NCI-H1930 (cell line): ENCODE measurements at places on chromosomes 3 and 15.

GRCh38 chr3:38005076-38006020 is 14.8 kb downstream of the VILL start:
- no peak for DNase-seq

GRCh38 chr3:39096775-39097174 is 10.7 kb downstream of the GORASP1 start:
- DNase-seq: no peak

DNA sequence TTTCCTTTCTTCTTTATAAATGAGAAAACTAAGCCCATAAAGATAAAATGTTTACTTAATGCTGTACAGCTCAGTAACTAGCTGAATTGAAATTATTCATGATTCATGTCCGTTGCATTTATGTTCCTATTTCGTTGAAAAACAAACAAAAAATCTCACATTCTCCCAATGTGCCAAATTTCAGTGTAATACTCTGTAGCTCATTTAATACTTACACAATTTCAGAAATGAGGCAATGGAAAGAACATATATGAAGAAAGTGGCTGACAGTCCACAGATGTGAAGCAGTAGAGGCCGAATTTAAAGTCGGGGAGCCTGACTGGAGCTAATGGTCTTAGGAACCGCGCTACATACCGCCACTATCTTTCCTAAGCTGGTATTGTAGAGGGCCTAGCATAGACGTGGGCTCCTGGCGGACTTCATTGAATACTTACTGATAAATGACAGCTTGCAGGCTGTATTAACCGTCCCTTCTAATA is 651 bp downstream of the PLSCR2 start:
- DNase-seq: no peak

GRCh38 chr3:185724761-185725160 is 100.1 kb downstream of the IGF2BP2 start:
- no peak for DNase-seq

DNA sequence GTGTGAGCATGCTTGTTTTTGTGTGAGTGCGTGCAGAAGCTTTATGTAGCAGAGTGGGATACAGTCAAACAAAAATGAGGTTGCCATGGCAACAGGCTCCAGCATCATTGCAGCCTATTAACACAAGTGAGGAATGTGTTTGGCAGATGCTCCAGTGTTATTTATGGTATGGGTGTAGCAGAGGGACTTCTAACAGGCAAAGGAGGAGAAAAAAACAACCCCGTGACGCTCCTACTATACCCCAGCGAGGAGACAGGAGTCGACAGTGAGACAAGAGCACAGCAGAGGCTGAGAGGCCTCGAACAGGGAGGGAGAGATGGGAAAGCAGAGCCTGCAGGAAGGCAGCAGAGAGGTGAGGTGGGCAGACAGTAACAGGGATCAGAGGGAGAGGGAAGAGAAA is 4.9 kb downstream of the ADCY5 start:
- DNase-seq: no peak

GRCh38 chr3:53730576-53730975 is 115.6 kb downstream of the CHDH start:
- no peak for DNase-seq

GRCh38 chr3:187773233-187774184 is 28.2 kb upstream of the BCL6 start:
- no peak for DNase-seq

DNA sequence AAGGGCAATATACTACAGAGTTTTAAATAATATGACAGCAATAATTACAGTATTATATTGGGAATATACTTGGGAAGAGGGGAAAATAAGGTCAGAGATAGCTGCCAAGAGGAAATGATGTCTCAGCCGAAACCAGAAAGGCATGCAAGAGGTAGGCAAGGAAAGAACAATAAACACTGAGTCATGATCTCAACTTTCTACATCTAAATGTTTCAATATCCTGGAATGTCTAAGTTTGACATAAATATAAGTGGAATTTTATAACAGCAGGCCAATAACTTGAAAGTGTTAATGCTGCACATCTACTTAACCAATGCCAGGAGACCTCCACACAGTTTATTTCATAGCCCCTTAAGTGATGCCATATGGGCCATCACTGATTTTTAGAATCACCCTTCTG is 99.8 kb upstream of the CPNE4 start:
- no peak for DNase-seq

- DNase-seq: no peak
These were observed 29.5 kb downstream of the ESYT3 start for GRCh38 chr3:138463724-138464490.

DNA sequence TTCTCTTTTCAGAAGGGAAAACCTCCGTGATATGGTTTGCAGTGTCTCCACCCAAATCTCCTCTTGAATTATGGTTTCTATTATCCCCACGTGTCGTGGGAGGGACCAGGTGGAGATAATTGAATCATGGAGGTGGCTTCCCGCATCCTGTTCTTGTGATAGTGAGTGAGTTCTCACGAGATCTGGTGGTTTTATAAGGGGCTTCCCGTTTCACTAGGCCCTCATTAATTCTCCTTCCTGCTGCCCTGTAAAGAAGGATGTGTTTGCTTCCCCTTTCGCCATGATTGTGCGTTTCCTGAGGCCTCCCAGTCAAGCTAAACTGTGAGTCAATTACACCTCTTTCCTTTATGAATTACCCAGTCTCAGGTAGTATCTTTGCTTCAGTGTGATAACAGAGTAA is 692.7 kb upstream of the GRM7 start:
- DNase-seq: no peak

DNA sequence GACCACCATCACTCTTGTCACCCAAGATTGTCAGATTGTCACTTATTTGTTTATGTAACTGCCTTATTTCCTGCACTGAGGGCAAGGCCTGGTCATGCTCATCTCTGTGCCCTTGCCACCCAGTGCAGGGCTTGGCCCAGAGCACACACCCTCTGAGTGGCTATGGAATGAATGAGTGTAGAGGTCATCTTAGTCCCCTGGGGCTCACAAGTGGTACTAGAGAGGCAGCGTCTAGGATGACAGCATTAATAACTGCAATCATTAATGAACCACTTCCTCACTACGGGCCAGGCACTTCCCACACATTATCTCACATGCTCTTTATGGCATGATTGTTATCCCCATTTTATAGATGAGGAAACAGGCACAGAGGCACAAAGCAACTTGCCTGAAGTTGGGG is 117.0 kb downstream of the SMAD6 start:
- no peak for DNase-seq

DNA sequence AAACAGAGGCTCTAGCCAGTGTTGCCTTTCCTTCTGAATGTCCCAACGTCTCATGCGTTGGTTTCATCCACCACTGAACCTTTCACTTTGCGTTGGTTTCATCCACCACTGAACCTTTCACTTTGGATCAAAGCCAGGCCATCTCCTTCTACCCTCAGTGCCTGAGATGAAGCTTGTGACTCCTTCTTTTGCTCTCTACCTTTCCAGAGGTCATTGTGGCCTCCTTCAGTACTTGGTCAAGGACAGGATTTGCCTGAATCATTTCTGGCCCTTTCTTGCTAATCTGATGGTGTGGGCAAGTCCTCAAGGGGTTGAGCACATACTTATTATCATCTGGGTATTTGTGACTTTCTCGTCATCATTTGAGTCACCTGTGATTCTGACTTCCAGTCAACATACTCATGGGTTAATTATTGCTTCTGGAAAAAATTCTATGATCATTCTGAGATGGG is 50.0 kb downstream of the SELENOT start:
- DNase-seq: no peak

DNA sequence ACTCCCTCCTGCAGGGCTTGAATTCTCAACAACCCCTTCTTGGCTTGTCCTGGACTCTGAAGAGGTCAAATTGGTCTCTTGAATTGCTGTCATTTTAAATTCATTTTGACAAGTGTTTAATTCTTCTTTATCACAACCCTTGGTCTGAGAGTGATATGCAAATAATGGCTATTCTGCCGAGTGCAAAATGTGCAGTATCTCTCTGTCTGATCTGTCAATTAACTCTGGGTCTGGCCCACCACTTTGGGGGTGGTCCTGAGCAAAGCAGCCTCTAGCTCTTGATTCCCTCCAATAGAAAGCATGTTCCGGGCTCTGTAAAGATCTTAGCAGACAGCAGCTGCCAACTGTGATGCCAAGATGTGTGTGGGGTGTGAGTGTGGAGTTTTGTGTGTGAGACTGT is 2.2 kb upstream of the IGDCC3 start:
- no peak for DNase-seq

GRCh38 chr15:51536965-51537574 is 85.5 kb downstream of the DMXL2 start:
- DNase-seq: no peak

- DNase-seq: no peak
These were observed 369.2 kb upstream of the MCTP2 start for GRCh38 chr15:93861956-93862741.

DNA sequence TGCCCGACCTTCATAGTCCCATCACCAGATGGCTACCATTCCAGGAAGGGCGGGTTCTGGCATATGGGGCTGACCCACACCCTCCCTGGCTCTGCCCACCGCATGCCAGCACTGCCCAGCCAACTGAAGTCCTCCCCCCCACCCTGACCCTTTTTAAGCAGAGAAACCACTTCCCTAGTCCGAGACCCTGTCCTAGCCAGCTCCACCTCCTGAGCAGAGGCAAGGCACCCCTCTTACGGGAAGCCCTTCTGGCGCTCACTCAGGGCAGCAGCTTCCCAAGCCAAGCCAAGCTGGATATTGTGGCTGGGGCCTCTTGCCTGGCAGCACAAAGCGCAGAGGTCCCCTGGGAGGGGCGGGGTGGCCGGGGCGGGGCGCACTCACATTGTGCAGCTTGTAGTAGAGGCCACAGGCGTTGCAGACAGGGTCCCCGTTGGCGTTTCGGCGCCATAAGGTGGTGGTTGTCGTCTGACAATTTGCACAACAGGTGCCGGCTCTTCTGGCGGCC is 11.5 kb downstream of the GATA2 start:
- no peak for DNase-seq

GRCh38 chr15:77800305-77800704 is 167.6 kb upstream of the LINGO1 start:
- no peak for DNase-seq

GRCh38 chr3:155869691-155870090 is 759 bp upstream of the GMPS start:
- no peak for DNase-seq

DNA sequence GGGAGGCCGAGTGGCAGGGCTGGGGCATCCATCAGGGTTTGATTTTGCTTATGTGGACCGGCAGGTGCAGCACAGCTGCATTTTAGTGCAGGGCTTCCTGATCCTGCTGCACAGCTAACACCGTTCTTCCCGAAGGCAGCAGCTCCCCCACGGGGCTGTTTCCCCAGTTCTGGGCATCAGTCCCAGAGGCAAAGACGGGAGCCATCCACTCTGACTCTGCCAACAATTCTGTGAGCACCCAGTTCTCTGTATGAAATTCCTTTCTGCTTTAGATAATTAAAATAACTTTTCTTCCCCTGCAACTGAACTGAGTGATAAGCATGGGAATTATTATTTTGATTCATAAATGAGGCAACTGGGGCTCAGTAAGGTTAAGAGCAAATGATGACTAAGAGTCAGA is 262.9 kb upstream of the ATP10A start:
- no peak for DNase-seq

GRCh38 chr15:75926931-75927330 is 23.3 kb downstream of the FBXO22 start:
- DNase-seq: no peak

GRCh38 chr3:141267629-141268028 is 36.0 kb downstream of the PXYLP1 start:
- DNase-seq: no peak

DNA sequence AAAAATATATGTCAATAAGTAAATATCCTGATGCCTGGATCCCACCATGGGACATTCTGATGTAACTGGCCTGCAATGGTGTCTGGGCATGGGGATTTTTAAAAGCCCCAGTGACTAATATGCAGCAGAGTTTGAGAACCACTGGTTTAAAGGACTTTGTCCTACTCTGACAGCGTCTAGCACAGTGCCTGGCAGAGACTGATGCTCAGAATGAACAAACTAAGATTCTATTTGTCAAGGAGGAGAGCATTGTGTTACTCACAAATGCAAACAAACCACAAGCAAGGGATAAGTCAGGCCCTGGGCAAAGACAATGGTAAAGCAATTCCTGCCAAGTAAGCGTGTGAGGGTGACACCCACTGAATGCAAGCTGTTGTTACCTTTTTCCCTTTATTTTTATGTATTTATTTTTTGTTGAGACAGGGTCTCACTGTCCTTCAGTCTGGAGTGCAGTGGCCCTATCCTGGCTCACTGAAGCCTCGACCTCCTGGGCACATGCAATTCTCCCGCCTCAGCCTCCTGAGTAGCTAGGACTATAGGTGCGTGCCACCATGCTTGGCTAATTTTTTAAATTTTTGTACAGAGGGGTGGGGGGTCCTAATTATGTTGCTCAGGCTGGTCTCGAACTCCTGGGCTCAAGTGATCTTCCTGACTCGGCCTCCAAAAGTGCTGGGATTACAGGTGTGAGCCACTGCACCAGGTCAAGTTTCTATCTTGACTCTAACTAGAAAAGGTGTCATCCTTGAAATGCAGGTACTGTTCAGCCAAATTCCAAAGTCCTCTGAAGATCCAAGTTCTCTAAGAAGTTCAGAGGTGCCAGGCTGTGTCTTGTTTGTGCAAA is 909 bp upstream of the GPD1L start:
- no peak for DNase-seq

- DNase-seq: no peak
These were observed 47.0 kb upstream of the USP3 start for GRCh38 chr15:63457379-63457778.

DNA sequence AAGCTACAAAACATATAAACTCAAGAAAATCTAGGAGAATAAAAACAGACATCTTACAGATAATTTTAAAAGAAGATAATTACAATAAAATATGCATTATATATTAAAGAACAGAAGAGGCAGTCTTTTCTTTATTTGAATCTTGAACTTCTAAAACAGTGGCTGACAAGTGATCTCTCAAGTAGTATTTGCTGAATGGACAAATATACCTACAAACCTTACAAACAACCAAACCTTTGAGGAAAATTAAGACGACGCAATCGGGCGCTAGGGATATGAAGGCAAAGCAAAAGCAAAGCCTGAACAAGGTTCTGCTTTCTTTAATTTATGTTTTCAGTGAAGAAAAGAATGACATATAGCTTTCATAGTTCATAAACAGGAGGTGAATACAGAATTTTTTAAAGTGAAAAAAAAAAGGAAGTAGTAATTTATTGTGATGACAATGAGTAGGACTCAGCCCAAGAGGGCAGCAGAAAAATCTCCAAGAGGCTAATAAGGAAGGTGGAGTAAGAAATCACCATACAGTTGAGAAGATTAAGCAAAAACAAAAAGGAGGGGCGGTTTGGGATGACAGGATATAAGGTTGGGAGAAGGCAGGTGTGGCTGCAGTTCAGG is 347.8 kb downstream of the TBC1D5 start:
- DNase-seq: no peak
